ENCODE measurements at places on chromosomes 5 and 9. TPM values are rescaled to one million over a fixed set of nuclear protein-coding genes. Genes with fewer than 3 reads are reported as not detected.

ADGRV1 gene
- not detected for total RNA-seq

UGT3A1 gene
- total RNA-seq: not detected

TPD52L3 gene
- not detected for total RNA-seq

PCDHA11 gene
- not detected for total RNA-seq

NRARP gene
- 1.9 TPM for total RNA-seq

NUTM2G gene
- not detected for total RNA-seq

FYB1 gene
- 635 TPM for total RNA-seq

LPAR1 gene
- total RNA-seq: 0.45 TPM

Data from naive thymus-derived CD4-positive, alpha-beta T cell (primary cell).